ENCODE measurements at places on chromosomes 16 and 17.

- DNase-seq: no peak
Measured at GRCh38 chr16:58904291-58904690, 170.2 kb upstream of the GOT2 start.

GRCh38 chr16:22063888-22064467 lies 28.4 kb upstream of the VWA3A start:
- DNase-seq: no peak

DNA sequence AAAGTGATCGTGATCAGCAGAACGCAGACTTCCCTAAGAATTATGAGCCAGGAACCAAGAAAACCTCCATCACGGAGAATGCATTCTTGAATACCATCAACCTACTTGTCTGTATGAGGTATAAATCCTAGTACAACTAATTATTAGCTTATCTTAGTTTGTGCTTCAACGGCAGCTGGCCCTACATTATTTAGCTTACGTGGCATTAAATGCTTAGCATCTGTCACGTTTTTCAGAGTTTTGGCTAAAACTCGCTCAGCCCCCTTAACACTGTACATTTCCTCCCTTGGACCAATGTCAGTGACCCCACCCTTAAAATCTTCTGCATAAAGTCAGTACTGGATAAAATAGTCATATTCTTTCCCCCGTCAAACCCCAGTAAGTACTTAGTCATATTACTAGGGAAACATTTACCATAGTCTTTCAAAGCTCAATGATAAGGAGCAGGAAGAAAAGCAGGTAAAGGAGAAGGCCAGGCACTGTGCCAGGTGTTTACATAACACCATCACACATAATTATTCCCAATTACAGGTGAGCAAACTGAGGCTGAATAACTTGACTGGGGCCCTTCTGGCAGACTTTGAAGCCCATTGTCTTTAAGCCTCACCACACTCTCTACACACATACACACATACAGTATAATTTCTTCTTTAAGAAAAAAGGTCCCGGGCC lies 16.6 kb upstream of the TXNDC11 start:
- DNase-seq: no peak

- DNase-seq: no peak
Measured at GRCh38 chr17:17141279-17141678, 64.9 kb downstream of the PLD6 start.

- DNase-seq: no peak
Measured at GRCh38 chr17:28366605-28367004, 1.6 kb upstream of the SEBOX start.

GRCh38 chr17:77836557-77837041 lies 121.9 kb upstream of the TNRC6C start:
- DNase-seq: peak; percentile 31

- no peak for DNase-seq
Measured at GRCh38 chr17:55117164-55117563, 147.6 kb upstream of the HLF start.

- DNase-seq: no peak
Measured at GRCh38 chr16:380762-381011, 1.1 kb downstream of the PGAP6 start.

DNA sequence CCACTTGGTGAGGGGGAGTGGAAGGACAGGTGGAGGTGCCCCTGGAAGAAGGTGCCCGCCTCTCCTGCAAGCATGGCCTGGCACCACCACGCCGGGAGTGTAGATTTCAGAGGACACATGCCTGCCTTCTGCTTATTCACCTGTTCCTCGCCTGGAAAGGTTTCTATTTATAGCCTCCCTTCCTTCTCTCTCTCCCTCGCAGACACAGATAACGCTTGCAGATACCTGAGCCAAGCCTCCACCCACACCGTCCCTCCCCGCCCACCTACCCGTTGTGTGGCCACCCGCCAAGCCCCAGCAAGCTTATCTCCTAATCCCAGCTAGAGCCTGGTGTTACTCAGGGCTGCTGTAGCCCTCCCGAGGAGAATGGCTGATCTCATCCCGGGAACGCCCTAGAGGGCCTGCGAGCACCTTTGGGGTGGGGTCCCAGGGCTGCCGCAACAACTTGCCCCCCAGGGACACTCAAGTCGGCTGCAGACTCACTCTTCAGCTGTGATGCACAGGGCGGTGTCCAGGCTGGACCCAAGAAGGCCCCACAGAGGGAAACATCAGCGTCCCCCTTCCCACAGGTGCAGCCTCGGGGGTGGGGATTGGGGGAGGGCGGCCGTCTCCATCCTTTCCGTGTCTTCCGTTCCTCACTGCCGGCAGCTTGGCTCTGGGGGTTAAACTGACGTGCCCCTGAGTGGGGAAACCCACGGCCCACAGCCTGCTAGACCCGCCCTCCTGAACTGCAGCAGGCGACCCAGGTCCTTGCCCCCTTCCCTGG lies 1.9 kb upstream of the SNAI3 start:
- DNase-seq: no peak

GRCh38 chr17:41413982-41414381 lies 10.4 kb downstream of the KRT37 start:
- no peak for DNase-seq

DNA sequence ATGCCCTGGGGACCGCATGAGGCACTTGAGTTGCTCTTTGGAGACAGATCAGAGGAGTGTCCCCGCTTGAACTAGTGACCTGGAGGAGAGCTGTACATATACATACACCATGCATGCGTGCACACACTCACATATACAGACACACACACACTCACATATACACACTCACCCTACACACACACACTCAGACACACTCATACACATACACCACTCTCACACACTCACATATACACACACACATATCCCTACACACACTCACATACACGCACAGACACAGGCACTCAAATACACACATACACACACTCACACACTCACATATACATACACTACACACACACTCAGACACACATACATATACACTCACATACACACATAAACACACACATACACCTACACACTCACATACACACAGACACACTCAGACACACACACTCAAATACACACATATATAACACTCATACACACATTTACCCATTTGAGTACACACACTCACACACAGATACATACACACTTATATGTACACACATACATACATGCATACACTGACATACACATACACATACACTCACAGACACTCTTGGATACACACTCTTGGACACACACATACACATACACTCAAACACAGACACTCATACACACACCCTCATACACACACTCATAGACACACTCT lies 5.4 kb upstream of the MPP2 start:
- DNase-seq: no peak

DNA sequence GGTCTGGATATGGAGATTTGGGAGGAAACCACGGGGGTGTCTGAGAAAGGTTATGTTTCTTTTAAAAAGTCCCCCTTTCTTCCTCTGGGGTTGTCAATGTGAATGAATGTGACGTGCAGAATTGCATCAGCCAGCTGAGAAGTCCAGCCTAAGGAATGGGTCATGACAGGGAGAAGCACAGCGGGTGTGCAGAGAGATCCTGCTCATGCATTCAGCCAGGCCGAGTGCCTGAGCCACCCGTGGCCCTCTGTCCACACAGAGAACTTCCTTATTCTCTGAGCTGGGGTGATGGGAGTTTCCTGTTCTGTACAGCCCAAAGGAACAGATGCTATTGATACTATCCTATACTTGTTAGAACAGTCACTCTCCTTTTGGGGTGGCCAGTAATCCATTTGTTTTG lies 117.9 kb downstream of the CPPED1 start:
- no peak for DNase-seq
